ENCODE measurements at places on chromosomes 2 and 18.

- no peak for ATAC-seq
Observed at GRCh38 chr18:45889419-45890064, 64.1 kb downstream of the SIGLEC15 start.

GRCh38 chr2:236259371-236259770 is 4.8 kb downstream of the ASB18 start:
- ATAC-seq: no peak

DNA sequence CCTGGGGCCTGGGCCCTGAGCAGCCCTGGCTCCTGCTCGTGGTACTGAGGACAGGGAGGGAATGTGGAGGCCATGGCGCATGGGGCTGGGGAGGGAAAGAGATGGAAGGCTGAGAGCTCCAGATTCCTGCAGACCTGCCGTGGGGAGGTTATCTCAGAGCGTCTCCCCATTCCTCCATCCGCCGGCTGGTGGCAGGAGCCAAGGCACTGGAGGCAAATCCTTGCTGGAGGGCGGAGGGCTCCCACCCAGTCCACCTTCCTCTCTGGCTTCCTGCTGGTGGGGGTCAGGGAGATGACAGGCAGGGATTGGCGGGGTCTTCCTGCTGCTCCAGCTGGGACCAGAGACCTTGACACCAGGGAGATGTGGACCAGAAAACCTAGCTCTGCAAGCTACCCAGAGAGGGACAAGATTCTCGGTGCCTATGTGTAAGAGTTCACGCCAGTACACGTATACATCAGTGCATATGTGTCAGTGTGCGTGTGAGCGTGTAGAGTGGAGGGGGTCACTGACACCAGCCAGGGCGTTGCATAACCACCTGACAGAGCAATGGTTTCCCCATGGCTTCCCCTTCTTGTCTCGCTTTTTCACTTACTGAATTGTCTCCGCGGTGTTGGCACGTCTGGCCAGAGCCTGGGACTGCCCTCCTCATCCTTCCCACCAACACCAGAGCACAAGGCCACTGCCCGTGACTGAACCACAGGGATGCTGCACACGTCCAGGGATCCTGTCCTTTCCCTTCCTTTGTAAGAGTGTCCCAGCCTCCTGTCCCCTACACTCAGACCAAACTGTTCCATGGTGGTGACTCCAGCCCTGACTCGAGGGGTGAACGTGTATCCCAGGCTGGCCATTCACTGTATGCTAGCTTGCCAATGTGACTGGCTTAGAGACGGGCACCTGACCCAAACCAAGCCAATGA is 15.8 kb upstream of the SEMA4C start:
- ATAC-seq: no peak

GRCh38 chr2:124763611-124764010 is 738.5 kb downstream of the CNTNAP5 start:
- no peak for ATAC-seq

- no peak for ATAC-seq
Observed at GRCh38 chr2:218086478-218086877, 17.4 kb downstream of the RUFY4 start.

DNA sequence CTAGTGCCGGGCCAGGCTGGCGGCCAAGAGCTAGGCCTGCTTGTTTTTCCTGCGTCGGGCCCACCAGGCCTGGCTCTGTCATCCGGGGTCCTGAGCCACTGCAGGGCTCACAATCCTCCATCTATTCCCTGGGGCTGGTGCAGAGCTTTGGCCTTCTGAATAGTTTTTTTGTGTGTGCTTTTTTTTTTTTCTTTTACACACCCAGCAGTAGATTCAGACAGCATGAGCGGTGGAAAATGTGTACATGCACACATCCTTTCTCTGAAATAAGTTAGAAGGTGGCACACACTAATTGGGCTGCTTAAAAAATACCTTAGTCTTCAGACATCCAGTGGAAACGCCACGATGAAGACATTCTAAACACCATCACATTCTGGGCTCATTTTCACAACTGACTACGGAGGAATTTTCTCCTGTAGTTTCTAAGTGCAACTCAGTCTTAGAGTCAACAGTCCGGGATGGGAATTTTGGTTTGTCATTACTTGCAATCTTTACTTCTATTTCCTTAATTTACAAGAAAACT is 6.1 kb downstream of the ZFP36L2 start:
- ATAC-seq: peak; percentile 8

DNA sequence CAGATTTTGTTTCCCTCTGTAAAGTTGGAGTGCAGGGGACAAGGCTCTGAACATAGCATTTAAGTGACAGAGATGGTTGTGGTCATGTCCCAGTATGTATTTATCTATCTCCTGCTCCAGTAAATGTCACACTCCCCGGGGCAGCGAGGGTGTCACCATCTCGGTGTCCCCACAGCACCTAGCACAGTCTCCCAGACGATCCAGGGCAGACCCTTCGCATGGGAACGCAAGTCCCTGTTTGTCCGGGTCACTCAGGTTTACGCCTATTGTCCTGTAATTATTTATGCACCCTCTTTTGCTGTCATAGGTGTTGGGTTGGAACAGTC is 12.6 kb upstream of the NTSR2 start:
- no peak for ATAC-seq

DNA sequence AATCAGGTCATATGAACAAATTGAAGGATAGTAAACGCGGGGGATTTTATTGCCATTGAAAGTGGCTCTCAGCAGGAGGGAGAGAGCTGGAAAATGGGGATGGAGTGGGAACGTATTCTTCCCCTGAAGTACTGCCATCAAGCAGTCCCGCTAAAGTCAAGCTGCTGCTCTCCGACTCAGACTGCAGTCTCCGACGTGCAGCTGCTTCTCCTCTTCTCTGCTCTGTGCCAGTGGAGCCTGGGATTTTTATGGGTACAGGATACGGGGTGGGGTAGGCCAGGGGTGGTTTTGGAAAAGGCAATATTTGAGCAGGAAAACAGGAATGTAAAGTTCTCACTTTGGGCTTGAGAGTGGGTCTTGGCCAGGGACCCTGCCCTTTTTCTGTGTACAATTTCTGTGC is 33.0 kb downstream of the KCTD18 start:
- no peak for ATAC-seq

- no peak for ATAC-seq
Observed at GRCh38 chr2:36707050-36707449, 10.5 kb downstream of the VIT start.

Measured in activated CD4-positive, CD25-positive, alpha-beta regulatory T cell treated with anti-CD3 and anti-CD28 coated beads, Interleukin-2, amount 50 U/mL, for 24 hours (primary cell).